ENCODE measurements at places on chromosomes 2 and 18.
A peak's percentile ranks its signal among the peaks of the same experiment; 100 is the strongest.

DNA sequence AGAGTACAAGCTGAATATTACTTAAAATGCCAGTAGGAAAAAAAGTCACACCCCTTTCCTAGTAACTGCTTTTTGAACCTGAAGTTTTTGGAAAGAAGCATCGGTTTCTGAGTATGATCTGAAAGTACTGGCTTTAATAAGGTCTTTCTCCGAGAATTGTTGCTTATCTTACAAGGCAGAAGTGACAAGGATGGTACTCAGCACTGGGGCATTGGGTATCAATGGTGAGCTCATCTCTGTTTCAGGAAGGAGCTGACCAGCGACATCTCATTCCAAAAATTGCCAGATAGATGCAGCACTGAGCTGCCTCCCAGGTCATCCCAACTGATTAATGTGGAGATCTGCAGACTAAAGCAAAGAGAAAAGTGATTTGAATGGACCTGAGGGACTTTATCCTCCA lies 85.4 kb downstream of the FMNL2 start:
- no peak for DNase-seq

GRCh38 chr2:71620851-71621251 lies 167.5 kb downstream of the DYSF start:
- no peak for DNase-seq

GRCh38 chr18:3869848-3870247 lies 419.9 kb downstream of the TGIF1 start:
- no peak for DNase-seq

DNA sequence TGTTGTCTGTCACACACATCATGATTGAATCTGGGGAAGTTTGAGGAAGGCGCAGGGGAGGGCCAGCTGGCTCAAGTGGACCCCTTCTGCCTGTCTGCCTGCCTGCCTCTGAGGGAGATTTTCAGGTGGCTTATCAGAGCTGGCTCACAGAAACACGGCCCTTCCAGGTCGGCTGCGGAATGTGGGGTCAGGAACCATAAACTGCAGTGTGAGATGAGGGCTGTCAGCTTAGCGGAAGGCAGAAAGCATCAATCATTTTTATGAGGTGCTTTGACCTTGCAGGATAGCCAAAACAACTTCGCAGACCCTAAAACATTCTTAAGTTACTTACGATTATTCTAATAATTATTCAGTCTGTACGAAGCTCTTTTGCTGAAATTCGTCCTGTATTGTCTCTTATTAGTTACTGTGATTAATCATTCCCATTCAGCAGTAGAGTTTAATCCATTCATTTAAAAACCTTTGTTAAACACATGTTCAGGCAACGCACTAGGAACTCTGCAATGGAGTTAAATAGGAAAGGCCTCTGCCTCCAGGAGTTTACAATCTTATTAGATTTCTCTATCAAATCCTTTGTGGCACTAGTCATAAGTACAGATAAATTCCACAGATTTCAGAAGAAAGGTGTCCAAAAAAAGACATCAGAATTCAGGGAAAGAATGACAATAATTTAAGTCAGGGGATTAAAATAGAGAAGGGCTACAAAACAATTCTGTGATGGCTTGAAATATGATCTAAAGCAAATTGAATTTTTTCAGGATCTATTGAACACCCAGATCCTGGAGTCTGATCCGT lies 371.6 kb downstream of the HRH4 start:
- DNase-seq = no peak

DNA sequence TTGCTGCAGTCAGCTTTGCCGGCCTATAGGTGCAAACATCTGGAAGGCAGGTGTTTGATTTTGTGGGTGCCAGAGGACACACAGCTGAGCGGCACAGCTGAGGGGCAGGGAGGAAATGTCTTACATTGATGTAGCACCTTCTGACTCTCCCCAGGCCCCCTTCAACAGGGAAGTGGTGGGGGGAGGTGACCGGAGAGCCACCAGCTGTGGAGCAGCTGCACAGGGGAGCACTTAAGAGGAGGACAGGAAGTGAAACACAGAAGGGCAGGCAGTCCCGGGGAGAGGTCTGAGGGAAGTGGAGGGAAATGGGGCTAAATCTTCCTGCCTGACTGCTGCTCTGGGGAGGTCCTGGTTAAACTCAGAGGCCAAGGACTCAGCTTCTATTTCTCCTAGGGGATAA lies 409.1 kb downstream of the TNS1 start:
- no peak for DNase-seq

DNA sequence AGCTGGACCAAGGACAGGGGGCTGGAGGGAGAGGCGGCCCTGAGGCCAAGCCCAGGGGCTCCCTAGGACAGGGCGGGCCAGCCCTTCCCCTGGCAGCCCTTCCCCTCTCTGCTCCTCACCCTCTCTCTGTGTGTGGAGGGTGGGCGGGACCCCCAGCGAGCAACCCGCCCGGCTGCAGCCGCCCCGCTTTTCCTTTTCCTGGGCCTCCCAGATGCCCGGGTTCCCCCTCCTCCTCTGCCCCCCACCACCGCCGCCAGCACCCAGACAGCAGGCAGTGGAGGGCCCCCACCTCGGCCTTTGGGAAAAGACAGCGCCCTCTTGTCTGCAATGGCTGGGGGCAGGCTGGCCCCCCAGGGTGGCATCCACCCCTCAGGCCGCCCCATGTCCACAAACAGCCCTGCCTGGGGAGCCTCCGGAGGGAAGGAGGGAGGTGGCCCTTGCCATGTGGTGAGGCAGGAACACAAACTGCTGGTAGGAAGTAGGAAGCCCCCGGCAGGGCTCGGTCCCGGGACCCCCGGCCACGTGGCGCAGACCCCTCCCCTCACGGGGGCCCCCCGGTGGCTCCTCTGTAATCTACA lies 135.1 kb upstream of the CTDP1 start:
- no peak for DNase-seq

GRCh38 chr2:19100570-19100969 lies 257.9 kb downstream of the OSR1 start:
- DNase-seq = no peak

DNA sequence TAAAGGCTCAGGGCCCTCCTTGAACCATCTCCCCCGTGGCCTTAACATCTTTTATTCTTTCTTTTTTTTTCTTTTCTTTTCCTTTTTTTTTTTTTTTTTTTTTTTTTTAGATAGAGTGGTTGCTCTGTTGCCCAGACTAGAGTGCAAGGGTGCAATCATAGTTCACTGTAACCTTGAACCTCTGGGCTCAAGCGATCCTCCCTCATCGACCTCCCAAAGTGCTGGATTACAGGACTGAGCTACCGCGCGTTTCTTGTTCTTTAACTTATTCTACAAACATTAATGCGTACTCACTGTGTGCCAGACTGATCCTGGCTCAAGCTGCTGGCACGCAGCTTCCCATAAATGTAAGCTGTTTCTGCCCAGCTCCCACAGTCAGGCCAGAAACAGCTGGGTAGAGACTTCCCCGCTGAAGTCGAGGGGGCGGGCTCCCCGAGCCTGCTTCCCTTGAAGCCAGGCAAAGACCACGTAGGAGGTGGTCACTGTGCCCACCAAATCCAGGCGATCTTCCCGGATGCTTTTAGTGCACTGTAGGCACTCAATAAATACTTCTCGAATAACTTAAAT lies 29.2 kb upstream of the ATP6V1B1 start:
- DNase-seq = no peak

DNA sequence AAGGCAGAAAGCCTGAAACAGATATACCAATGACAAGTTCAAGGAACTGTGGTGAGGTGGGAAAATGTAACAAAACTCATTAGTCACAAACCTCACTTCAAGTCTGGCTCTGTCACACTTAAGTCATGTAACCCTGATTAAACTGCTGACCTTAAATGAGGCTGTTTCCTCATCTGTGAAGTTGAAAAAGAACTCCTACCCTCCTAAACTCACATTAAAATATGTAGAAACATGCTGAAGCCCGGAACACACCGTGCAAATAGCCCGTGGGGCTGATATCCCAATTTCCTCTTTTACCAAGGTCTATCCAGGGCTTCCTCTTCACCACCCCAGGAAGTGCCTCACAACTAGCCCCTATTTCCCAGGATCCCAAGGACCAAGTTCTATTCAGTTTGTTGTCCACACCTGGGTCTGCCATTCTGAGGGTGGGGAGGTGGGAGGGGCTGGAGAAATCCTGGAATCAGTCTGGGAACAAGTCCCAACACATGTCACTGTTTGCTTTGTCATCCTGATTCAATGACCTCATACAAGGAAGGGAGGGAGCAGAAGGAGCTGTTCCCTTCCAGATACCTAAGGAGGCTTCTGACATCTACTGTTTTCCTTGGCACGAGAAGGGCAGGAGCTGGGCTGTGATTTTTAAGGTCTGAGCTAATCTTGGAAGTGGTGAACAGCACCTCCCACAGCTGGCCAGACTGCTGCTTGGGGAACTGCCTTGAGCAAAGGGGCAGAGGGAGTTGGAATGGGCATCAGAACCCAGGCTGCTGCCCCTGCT lies 42.3 kb downstream of the SLC4A1AP start:
- DNase-seq = no peak

DNA sequence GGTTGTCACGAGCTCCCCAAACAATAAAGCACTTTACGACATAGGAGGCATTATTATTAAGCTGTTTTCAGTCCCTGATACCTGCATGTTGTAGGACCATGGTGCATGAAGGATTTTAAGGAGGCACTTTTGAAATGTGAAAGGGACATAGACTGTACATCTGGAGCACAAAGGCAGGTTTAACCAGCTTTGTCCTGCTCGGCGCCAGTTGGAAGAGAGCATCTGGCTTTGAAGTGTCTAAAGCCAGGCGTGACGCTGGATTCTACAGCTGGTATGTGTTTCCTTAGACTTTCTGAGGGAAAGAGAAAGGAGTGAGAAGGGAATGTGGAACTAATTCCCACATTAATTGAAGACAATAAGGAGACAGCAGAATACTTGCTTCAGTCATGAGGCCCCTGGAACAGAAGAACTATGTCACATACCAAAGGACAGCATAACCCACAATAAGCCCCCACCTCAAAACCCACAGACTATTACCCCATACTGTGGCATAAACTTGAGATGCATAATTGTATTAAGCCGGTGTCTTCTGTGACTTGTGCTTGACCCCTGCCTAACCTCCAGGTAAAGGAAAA lies 381.0 kb upstream of the MEX3C start:
- no peak for DNase-seq

GRCh38 chr18:11119959-11120587 lies 29.3 kb downstream of the PIEZO2 start:
- no peak for DNase-seq

GRCh38 chr18:33581856-33582255 lies 3.8 kb downstream of the ASXL3 start:
- no peak for DNase-seq

GRCh38 chr2:12008425-12009061 lies 262.1 kb downstream of the LPIN1 start:
- no peak for DNase-seq

DNA sequence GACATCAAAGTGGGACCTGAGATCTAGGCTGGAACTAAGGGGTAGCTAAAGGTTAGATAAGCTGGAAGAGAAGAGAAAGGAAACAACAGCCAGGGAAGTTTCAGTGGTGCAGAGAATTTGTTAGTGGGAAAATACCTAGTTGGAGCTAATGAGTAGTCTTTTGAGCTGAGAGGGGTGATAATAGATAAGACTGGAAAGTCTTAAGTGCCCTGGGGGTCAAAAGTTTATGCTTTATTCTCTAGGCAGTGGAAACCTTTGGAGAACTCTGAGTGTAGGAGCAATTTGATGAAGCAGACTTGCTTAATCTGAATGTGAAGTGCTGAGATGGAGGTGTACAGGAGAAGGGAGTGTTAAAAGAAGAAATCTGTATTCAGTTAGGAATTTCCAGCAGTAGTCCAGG lies 90.8 kb downstream of the CPS1 start:
- DNase-seq = no peak

DNA sequence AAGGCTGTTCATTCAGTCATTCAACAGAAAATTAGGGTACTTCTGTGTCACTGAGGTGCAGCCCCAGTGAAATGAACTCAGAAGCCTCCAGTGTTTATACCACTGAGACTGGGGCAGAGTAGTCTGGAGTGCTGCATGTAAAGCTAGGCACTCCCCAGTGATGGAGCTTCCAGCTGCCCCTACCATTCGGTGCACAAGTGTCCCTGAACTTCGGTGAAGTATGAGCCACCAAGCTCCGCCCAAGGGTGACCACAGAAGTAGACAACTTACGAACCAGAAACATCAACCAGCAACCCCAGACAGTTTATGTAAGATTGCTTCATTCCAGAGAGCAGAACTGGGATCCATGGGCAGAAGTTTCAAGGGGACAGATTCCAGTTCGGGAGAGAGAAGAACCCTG lies 70.6 kb upstream of the FOSL2 start:
- DNase-seq = no peak

DNA sequence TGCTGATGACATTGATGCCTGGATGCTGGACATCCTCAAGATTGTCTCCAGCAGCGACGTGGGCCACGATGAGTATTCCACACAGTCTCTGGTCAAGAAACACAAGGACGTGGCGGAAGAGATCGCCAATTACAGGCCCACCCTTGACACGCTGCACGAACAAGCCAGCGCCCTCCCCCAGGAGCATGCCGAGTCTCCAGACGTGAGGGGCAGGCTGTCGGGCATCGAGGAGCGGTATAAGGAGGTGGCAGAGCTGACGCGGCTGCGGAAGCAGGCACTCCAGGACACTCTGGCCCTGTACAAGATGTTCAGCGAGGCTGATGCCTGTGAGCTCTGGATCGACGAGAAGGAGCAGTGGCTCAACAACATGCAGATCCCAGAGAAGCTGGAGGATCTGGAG lies 94.1 kb upstream of the EML6 start:
- DNase-seq = no peak

DNA sequence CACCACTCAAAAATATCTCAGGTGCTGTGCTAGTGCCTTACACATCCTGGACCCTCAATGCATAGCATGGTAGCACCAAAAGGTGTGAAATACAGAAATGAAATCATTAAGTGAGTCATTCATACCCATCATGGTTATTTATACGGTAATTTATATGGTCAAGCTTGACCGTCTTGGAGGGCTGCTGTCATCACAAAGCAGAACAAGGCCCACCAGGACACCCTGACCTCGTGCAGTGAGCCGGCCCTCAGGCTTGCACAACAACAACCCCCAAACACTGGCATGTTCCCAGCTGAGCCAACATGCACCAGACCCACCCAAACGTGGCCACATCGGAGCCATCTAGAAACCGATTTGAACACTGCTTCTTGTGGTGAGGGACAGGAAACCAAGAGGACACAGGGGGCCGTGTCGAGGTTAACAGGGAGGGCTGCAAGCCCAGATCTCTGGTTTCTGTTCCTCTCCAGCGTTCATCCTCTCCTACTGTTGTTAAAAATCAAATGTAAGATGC lies 378.5 kb upstream of the ID2 start:
- peak; percentile 70 for DNase-seq

DNA sequence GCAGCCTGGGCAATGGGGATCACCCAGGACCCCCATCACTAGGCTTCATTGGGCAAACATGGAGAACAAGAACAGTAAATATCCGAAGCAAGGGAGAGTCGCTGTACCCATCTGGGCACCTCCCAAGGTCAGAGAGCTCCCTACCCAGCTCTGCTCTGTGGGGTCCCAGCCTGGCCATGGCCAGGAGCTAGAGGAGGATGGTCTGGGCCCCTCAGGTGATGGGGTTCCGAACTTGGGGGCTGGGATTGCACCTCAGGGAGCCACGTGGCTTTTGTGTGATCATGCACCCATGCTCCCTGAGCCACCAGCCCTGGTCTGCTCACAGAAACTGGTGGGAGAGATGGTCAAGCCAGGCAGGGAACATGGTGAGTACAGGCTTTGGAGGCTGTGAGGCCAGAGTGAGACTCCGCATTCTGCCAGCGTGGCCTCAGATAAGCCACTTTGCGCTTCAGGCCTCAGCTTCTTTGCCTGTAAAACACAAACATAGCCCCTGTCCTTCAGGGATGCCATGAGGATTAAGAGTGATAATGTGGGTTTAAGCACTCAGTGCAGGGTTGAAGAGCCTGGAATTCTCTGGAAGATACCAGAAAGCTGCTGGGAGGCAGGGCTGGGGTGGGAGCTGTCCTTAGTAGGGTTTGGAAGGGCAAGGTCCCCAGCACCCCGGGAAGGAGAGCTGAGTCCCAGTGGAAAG lies 3.0 kb upstream of the NMUR1 start:
- DNase-seq = no peak

Measured in memory B cell (primary cell).